H1 (cell line): ENCODE measurements at places on chromosomes 4 and X. TPM values are rescaled to one million over a fixed set of nuclear protein-coding genes. Genes with fewer than 3 reads are reported as not detected.

PRRG3 gene
- total RNA-seq: 5.4 and 8.2 TPM in 2 replicates

SSX2B gene
- total RNA-seq: not detected in 2 replicates

ADGRG2 gene
- 8.9 and 9.7 TPM in 2 replicates for total RNA-seq

TKTL2 gene
- total RNA-seq: not detected in 2 replicates

FAT4 gene
- 5.0 and 5.3 TPM in 2 replicates for total RNA-seq

DNA sequence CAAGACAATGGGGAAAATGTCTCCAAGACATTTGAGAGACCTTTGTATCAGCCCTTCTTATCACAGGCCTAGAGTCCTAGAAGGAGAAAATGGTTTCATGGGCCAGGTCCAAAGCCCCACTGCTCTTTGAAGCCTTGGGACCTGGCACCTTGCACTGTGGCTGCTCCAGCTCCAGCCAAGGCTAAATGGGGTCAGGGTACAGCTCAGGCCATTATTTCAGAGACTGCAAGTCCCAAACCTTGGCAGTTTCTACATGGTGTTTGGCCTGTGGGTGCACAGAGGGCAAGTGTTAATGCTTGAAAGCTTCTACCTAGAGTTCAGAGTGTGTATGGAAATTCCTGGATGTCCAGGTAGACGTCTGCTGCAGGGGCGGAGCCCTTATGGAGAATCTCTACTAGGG lies 28.5 kb downstream of the SHROOM3 start:
- peaks cover 10% of the 10 kb centered on the region; the same call in 1 of the 2 replicates for H3K4me1 ChIP-seq
- no peak for DNase-seq
- no peak overlapping the region for H3K27ac ChIP-seq
- H3K4me3 ChIP-seq: no peak overlapping the region
- no peaks in the 10 kb centered on the region for H3K36me3 ChIP-seq

DNA sequence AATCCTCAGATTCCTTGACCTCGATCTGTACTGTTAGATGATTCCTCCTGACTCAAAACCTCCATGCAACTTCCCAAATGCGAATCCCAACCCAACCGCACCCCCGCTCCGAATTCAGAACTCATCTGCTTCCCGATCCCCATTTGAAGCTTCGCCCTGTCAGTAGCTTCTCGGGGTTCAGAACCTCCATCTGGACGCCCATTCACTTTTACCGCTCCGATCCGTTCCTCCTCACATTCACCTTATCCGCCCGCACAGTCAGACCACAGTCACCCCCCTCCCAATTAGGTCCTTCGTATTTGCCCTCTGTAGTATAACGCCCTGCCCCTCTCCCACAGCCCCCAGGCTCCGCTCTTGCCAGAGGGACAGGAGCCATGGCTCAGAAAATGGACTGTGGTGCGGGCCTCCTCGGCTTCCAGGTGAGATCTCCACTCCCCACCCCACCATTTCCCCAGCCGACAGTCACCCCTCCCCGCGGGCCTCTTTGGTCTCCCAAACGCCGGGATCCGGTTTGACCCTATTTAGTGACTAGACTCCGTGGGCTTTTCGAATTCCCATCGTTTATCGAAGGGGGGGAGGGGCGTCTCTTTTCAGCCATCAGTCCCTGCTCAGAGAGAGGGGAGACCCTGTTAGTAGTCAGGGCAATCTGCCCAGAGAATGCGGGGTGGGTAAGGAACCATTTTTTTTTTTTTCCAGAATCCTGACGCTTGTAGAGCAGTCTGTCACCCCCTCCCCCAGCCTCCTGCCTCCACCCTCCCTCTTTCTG lies 691 bp downstream of the MAGED1 start:
- peaks cover 6% of the 10 kb centered on the region; the same call in 1 of the 2 replicates for H3K4me1 ChIP-seq
- H3K36me3 ChIP-seq: peaks cover 6% of the 10 kb centered on the region
- DNase-seq: no peak
- no peak overlapping the region; the same call in 1 of the 2 replicates for H3K27ac ChIP-seq

DNA sequence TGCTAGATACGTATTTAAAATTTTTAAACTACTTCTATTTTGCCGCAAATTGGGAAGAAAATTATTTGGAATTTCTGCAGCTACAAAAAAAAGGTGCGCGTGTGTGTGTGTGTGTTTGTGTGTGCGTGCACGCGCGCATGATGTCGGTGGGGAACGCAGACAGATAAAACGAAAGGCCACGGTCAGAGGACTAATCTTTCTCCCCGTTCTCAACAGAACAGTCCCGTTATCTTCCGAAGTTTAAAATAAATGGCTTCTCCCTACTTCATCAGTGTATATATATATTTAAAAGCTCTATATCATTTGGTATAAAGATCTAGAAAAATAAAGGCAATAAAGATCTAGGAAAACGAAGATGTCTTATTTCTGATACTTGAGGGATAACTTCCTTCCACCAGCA lies 1.5 kb downstream of the MGARP start:
- peaks cover 35% of the 10 kb centered on the region for H3K27me3 ChIP-seq
- H3K4me1 ChIP-seq: peaks cover 2% of the 10 kb centered on the region; the same call in 1 of the 2 replicates
- no peak for DNase-seq
- H3K27ac ChIP-seq: no peak overlapping the region

GRCh38 chr4:154807042-154807630 lies 26.1 kb downstream of the RBM46 start:
- no peak for DNase-seq
- H3K27ac ChIP-seq: no peak overlapping the region
- no peak overlapping the region for H3K4me3 ChIP-seq

DNA sequence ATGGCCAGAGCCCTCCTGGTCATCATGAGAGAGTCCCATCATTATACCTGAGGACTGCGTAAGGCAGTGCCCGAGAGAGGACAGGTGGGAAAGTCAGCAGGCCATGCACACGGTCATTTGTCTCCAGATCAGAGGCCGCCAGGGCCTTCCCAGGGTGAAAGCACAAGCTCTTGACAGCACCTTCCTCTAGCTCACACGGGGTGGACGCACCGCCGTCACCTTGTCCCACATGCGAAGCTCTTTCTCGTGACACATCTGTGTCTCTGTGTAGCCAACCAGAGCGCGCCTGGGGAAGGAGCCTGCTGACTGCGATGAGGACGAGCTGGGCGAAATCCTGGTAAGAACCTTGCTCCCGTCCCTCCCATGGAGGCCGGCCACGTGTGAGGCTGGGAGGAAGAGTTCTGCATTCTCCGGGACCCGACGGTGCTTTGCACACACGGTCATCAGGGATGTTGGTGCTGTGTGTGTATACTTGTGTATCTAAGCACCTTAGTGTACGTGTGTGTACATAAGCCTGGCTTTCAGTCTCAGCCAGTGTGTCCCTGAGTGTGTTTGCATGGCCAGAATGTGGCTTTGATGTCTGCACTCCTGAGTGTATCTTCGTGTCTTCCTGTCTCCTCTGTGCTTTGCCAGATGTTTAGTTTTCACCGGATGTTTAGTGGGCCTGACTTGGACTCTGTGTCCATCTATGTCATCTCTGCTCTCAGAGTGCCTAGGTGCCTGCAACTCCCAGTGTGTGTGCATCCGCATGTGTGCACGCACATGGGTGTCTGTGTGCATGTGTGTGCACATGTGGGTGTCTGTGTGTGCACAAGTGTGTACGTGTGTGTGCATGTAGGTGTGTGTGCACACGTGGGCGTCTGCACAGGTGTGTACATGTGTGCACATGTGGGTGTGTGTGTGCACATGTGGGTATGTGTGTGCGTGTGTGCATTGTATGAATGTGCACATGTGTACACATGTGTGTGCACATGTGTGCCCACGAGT lies 15.1 kb downstream of the ATP5ME start:
- H3K27me3 ChIP-seq: no peaks in the 10 kb centered on the region; the same call in 1 of the 2 replicates
- no peaks in the 10 kb centered on the region for H3K4me1 ChIP-seq
- no peak overlapping the region for H3K27ac ChIP-seq
- DNase-seq: no peak
- no peaks in the 10 kb centered on the region; the same call in 1 of the 2 replicates for H3K36me3 ChIP-seq

GRCh38 chr4:139619644-139620043 lies 46.0 kb upstream of the MGST2 start:
- peaks cover under 1% of the 10 kb centered on the region for H3K4me1 ChIP-seq
- peaks cover 27% of the 10 kb centered on the region for H3K27me3 ChIP-seq
- no peak overlapping the region for H3K27ac ChIP-seq

DNA sequence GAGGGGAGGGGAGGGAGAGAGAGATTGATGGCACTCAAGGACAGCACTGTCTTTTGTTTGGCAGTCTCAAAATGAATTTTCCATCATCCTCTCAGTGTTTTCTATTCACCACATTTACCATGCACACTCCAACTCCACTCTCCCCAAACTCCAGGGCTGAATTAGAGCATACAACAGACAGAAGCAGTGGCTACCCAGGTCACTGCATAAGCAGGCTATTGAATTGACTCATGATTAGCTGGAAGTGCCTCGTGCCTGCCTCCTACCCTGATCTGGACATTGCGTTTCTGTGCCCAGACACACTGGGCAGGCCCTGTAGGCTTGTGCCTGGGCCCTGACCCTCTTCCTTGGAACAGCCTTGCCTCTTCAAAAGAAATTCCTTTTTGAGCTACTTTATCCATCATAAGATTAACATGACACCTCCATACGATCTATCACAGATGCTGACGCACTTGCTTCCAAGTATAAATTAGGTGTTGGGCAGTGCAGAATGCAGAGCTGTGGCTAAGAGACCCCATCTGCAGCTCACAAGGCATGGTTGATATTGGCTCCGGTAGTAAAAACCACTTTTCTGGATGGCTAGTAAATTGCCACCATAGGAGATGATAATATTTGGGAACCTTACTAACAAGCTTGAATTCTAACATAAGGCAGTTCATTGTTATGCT lies 752.9 kb downstream of the RPA4 start:
- no peaks in the 10 kb centered on the region for H3K36me3 ChIP-seq
- no peak overlapping the region for H3K27ac ChIP-seq
- H3K27me3 ChIP-seq: no peaks in the 10 kb centered on the region; the same call in 1 of the 2 replicates
- H3K4me3 ChIP-seq: no peak overlapping the region
- H3K4me1 ChIP-seq: peaks cover 2% of the 10 kb centered on the region
- no peak for DNase-seq

DNA sequence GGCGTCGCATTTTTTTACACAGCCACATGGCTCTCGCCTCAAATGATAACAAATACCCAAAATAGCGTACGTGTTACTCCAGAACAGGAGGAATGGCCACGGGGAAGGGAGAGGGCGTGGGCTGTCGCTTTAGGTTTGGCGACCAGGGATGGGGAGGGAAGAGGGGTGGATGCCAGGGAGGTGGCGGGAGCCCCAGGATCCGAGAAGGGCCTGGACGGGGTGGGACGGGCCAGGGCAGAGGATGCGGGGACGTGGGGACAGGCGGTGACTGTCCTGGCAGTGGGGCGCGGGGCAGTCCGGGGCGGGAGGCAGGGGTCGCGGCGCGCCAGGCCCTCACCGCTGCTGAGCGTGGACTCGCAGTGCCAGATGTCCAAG lies 631 bp downstream of the TMEM47 start:
- no peaks in the 10 kb centered on the region for H3K36me3 ChIP-seq
- H3K27ac ChIP-seq: no peak overlapping the region
- H3K27me3 ChIP-seq: no peaks in the 10 kb centered on the region
- peak overlapping the region; percentile 91 for H3K4me3 ChIP-seq
- no peak for DNase-seq

- H3K27me3 ChIP-seq: peaks cover 4% of the 10 kb centered on the region
- no peaks in the 10 kb centered on the region for H3K4me1 ChIP-seq
- H3K4me3 ChIP-seq: peak within 1 kb of the TSS; percentile 59
- DNase-seq: peak; percentile 57
- no peaks in the 10 kb centered on the region for H3K36me3 ChIP-seq
Measured at GRCh38 chrX:69615779-69616456, at the start of gene EDA. Gene EDA, plus strand, starts transcription at chrX:69616113.

GRCh38 chrX:133681897-133682296 lies 266.6 kb upstream of the GPC4 start:
- no peak for DNase-seq
- H3K4me1 ChIP-seq: no peaks in the 10 kb centered on the region
- H3K27me3 ChIP-seq: no peaks in the 10 kb centered on the region
- H3K36me3 ChIP-seq: no peaks in the 10 kb centered on the region
- H3K4me3 ChIP-seq: no peak overlapping the region

- H3K36me3 ChIP-seq: no peaks in the 10 kb centered on the region
- H3K27ac ChIP-seq: no peak overlapping the region
- no peak overlapping the region for H3K4me3 ChIP-seq
- no peaks in the 10 kb centered on the region for H3K4me1 ChIP-seq
- no peaks in the 10 kb centered on the region for H3K27me3 ChIP-seq
Measured at GRCh38 chr4:154368060-154368459, 123.5 kb downstream of the DCHS2 start.
